IMR-90 (cell line): ENCODE measurements at places on chromosomes 7 and 10.

- DNase-seq, result peak; percentile 23
These were observed 28.7 kb downstream of the VTI1A start for GRCh38 chr10:112475575-112476218.

DNA sequence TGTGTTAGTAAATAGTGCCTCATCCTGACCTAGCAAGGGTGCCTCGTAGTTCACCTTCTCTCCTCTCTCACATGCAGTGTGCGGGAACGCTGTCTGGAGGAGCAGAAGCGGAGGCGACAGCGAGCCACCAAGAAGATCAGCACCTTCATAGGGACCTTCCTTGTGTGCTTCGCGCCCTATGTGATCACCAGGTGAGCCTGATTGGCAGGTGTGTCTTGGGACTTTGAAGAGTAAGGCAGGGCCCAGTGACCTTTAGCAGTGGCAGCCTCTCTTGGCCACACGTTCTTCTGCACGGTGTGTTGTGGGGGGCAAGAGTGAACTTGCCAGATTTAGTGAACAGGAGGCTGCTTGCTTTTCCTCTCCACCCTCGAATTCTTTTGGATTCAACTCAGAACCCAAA lies 8.6 kb downstream of the GPR26 start:
- no peak for DNase-seq

GRCh38 chr10:133168617-133169031 lies 8.6 kb downstream of the KNDC1 start:
- no peak for DNase-seq

- no peak for DNase-seq
These were observed 95.3 kb upstream of the ADO start for GRCh38 chr10:62709200-62709599.

DNA sequence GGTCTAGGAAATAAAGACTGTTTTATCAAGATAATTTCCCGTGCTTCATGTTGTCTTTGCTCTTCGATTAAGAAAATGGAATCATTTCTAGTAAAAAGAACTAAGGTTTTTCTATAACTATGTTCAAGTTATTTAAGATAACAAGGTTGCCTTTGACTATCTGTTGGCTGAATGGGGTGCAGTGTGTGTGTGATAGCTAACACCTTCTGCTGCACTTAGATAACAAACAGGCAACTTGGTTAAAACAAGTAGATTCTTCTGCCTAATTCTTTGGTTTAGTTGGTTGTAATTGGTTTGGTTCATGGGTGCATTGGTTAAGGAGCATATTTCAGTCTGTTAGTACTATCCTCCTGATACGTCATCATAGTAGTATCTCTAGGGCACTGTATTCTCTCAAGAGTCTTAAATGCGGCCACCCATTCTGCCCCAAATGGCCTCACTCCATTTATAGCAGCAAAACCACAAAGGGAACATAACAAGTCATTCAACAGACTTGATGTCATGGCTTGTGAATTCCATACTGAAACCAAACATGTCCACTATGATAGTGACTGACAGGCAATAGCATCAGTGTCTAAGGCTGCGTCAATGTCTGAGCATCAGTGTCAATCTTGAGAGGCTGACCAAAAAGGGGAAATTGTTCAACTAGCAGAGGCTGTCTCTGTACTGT lies 55.7 kb downstream of the CCDC3 start:
- DNase-seq, result no peak

- DNase-seq, result peak; percentile 63
These were observed 2.9 kb upstream of the MTPN start for GRCh38 chr7:135980012-135980551.

DNA sequence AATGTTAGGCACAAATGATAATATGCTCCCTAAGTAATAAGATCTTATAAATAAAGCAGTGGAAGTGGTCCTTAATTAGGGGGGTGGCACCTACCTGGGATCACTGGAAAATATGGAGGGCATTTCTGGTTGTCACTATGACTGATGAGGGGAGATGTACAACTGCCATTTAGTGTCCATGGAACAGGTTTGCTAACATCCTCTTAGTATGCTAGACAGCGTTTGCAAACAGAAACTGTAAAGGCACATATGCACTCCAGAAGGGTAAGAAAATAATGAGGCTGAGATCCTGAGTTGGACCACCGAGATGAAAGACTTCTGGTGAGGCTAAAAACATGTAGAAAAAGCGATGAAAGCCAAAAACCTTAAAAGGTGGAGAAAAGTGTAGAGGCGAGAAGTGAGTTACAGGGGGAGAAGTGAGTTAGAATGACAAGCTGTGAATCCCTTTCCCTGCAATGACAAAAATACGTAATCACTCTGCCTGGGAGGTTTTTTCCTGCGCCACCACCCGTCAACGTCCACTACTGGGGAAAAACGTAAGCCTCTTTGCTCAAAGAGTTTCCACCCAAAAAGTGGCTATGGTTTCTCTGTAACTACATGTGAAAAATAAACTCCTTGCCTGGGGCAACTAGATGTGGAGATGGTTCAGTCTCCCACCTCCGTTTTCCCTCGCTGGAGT lies 767 bp downstream of the KRIT1 start:
- peak; percentile 7 for DNase-seq

GRCh38 chr10:62302760-62303159 lies 34.1 kb upstream of the RTKN2 start:
- no peak for DNase-seq

- no peak for DNase-seq
These were observed 330.8 kb upstream of the NFE2L3 start for GRCh38 chr7:25821225-25821624.

- DNase-seq, result no peak
These were observed 547.8 kb downstream of the SORCS3 start for GRCh38 chr10:105188737-105189462.

DNA sequence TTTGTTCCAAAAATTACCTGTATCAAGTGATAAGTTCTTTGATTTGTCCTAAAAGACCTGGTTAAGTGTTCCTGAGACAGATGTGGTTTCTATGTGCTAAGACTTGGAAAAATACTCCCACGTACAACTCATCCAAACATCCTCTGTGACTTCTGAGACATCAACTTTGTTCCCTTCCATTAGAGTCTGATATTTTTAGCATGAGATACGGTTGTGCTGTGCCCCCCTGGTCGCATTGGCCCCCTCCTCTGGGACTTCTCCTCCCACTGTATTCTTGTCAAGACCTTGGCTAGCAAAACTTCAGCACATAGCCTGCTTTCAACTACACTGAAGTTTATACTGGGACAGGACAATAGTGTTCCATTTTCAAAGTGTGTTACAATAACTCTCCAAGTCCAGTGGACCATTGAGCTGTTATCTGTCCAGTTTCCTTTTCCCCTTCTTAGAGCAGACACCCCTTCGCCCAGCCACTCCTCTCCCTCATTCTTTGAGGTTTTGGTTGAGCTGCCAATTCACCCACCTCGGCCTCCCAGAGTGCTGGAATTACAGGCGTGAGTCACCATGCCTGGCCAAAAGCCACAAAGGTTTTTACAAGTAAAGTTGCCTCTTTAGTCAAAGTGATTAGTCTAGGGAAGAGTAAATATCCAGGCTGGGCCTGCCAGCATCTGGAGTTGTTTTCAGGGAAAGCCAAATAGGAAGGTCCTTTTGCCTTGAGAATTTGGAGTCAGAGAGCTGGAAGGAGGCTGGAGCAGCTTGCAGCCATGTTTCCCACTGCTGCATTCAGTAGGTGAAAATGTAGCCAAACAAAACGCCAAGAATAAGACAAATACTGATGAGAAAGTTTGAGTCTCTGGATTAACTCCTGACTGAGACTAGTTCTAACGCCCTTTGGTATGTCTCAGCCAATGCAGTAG lies 17.8 kb upstream of the PDLIM1 start:
- peak; percentile 98 for DNase-seq

GRCh38 chr7:101538596-101539459 lies 90.3 kb downstream of the MYL10 start:
- peak; percentile 37 for DNase-seq

GRCh38 chr7:24816868-24817267 lies 59.6 kb upstream of the GSDME start:
- DNase-seq, result no peak

- DNase-seq, result no peak
These were observed 68.1 kb downstream of the LYZL1 start for GRCh38 chr10:29356931-29357330.

- DNase-seq, result no peak
These were observed 286.3 kb upstream of the CELF2 start for GRCh38 chr10:10731366-10731765.

- DNase-seq, result no peak
These were observed 420.4 kb downstream of the DNAJB6 start for GRCh38 chr7:157757211-157757610.

DNA sequence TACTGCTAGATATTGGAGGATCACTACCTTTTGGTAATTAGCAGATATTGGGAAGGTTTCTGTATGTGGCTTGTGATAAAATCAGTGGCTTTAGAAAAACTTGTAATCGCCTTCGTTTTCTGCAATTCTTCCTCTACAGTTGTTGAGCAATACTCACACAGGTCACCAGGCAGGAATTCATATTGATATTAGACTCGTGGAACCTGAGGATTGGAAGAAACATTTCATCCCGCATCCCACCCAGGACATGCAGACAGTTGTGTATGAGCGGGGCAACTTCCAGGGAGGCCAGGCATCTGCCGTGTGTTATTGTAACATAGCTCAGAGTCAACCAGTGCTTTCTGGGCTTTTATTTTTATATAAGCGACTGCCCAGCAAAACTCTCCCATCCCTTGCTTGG lies 821.3 kb downstream of the LRMDA start:
- DNase-seq, result peak; percentile 45

DNA sequence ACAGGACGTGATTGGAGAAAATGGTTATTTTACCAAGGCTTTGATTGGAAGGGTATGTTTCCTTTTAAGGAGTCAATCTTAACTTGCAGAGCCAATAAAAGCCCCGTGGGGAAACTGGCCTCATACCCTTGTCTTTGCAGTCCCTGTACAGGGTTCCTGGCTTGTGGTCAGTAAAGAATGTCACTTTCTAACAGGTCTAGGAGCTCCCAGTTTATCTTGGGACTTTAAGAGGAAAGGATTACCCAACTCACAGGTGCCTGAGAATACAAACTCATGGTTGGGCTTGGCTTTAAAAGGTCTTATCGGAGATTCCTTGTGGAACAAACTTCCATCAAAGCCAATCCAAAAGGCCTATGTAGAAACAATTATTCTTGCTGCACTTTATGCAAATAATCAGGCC lies 221.8 kb downstream of the PHF14 start:
- DNase-seq, result no peak

DNA sequence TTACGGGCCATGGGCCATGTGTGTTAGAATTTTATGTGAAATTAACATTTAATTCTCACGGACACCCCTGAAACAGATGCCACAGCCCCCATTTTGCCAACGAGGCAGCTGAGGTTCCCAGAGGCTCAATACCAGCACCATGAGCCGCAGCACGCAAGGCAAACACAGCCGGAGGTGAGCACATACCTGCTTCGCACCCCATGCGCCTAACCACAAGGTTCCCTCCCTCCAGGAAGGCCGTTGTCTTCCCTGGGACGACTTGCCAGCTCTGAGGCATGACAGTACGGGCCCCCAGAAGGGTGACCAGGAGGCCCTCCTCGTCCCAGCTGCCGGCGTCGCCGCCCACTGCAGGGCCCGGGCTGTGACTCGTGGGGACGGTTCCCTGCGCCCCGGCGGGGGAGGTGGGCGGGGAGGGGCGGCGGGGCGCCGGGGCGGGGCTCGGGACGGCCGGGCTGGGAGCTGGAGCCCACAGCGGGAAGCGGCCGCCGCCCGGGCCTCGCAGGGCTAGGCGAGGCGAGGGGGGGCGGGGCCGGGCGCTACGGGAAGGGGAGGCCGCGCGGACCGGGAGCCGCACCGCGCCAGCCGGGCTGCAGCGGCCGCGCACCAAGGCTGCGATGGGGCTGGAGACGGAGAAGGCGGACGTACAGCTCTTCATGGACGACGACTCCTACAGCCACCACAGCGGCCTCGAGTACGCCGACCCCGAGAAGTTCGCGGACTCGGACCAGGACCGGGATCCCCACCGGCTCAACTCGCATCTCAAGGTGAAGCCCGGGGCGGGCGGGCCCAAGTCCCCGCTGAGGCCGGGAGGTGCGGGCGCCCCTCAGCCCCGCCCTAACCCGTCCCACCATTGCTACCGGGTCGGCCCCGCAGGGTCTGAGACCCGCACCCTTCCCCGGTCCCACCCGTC lies at the start of gene CAV2:
TSS of gene CAV2 (plus strand) at position 571 of the 910 bp plus-strand sequence. CDS start at position 615, 44 bp downstream.
- DNase-seq, result peak; percentile 48

DNA sequence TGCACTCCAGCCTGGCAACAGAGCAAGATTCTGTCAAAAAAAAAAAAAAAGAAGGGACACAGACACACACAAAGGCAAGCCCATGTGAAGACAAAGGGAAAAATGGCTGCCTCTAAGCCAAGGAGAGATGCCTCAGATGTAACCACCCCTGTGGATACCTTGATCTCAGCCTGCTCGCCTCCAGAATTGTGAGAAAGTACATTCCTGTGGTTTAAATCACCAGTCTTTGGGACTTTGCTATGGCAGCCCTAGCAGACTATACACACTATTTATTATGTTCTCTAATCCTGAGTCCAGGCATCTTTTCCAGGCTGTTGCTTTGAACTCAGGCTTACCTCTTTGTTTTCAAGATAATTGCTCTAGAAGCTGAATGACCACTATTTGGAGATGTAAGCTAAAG lies 494.3 kb downstream of the GALNT17 start:
- no peak for DNase-seq

DNA sequence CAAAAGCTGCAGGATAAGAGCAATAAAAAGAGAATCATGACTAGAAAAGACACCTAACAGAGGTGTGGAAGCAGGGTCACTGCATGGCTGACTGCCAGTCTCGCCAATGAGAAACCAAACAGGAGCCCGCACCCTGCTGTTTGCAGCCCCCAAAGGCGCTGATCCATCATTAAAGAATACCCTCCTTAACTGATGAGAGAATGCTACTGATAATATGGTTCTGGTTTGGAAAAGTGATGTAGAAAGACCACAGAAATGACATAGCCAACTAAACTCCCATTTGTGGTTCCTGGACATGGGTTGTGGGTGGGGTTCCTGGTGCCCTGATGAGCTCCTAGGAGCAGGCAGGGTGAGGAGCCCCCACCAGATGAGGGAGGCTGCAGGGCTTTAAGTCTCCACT lies 207.4 kb downstream of the TNS3 start:
- no peak for DNase-seq

DNA sequence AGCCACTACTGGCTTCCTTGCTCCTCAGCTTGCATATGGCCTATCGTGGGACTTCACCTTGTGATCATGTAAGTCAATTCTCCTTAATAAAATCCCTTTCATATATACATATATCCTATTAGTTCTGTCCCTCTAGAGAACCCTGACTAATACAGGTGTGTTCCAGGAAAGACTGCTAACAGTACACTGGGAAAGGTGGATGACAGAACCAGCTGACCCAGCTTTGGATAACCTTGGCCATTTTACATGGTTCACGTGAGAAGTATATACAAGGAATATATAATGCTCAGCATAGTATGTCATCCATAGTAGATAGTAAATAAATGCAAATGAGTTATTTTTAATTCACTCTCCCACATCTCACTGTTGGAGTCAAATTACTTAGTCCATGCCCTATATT lies 1003.5 kb downstream of the SORCS3 start:
- no peak for DNase-seq

GRCh38 chr7:36276428-36277248 lies 113.0 kb upstream of the ANLN start:
- no peak for DNase-seq

GRCh38 chr10:37289833-37290464 lies 164.6 kb downstream of the ANKRD30A start:
- DNase-seq, result no peak

- DNase-seq, result no peak
These were observed 228.2 kb downstream of the PTEN start for GRCh38 chr10:88091490-88092061.

GRCh38 chr7:99127636-99128035 lies 16.3 kb downstream of the SMURF1 start:
- peak; percentile 56 for DNase-seq

GRCh38 chr10:79270466-79271246 lies 76.6 kb upstream of the PPIF start:
- no peak for DNase-seq
